ENCODE measurements at places on chromosomes 12 and 14.

GRCh38 chr12:76786986-76787385 is 23.1 kb downstream of the ZDHHC17 start:
- no peak for DNase-seq

DNA sequence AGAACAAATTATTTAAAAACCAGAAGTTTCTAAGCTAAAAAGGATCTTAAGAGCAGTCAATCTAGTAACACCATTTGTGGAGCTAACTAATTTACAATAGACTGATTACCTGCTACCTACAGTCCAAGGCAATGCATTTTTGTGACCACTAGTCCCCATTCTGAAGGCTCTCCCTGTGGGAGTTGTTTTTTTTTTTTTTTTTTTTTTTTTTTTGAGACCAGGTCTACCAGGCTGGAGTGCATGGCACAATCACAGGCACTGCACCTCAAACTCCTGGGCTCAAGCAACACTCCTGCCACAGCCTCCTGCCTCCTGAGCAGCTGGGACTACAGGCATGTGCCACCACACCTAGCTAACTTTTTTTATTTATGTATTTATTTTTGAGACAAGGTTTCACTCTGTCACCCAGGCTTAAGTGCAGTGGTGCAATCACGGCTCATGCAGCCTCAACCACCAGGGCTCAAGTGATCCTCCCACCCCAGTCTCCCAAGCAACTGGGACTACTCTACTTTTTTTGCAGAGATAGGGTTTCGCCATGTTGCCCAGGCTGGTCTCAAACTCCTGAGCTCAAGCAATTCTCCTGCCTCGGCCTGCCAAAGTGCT is 3.9 kb downstream of the GNPTAB start:
- no peak for DNase-seq

DNA sequence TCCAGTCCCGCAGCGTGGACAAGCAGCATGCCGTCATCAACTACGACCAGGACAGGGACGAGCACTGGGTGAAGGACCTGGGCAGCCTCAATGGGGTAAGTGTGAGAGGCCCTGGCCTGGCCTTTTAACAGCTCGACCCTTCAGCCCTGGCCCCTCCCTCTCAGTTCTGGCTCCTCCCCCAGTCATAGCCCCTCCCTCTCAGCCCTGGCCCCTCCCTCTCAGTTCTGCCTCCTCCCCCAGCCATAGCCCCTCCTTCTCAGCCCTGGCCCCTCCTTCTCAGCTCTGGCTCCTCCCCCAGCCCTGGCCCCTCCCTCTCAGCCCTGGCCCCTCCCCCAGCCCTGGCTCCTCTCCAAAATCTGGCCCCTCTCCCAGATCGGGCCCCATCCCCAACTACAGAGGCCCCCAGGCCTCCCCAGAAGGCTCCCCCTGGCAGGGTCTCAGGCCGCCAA is 11.2 kb downstream of the CEP170B start:
- peak; percentile 70 for DNase-seq

DNA sequence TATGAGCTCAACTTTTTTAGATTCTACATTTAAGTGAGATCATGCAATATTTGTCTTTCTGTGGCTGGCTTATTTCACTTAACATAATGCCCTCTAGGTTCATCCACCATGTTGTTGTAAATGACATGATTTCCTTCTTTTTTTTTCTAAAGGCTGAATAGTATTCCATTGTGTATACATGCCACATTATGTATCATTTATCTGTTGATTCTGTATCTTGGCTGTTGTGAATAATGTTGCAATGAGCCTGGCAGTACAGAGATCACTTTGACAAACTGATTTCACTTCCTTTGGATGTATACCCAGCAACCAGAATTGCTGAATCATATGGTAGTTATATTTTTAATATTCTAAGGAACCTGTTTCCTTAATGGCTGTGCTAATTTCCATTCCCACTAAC is 19.1 kb downstream of the FBXW8 start:
- DNase-seq, result no peak

DNA sequence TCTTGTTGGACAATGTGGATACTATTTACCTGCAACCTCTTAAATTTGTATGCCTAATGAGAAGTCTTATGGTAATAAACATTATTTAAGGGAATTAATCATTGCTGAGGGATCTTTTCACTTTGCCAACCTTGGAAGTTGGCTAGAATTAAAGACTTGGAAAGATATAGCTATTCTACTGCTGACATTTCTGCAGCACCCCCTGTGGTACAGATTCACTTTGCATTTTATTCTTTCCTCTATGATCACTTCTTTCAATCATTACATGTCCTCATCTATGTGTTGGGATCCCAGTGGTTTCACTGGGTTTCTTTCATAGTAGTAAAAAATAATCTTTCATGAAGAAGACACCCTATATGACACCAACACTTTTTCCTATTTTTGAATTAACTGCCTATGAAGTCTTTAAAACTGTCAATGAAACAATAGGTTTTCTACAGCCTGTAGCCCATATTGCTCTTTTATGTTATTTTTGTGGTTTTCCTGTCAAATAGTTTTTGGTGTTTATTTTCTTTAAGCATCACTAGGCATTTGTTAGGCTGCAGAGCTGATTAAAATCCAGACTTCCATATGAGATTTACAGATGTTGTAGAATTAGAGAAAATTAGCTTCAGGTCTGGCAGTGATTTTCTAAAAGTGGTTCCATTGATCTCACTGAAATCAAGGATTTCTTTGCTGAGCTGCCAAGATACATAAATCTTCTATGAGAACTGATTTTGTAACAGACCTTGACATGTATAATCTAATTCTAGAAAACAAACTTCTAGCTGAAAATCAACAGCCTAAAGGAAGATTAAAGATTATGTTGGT is 256.1 kb downstream of the NAV3 start:
- DNase-seq, result no peak

GRCh38 chr14:73381380-73382013 is 76.8 kb downstream of the NUMB start:
- no peak for DNase-seq

GRCh38 chr14:95286645-95287044 is 33.1 kb downstream of the CLMN start:
- no peak for DNase-seq

DNA sequence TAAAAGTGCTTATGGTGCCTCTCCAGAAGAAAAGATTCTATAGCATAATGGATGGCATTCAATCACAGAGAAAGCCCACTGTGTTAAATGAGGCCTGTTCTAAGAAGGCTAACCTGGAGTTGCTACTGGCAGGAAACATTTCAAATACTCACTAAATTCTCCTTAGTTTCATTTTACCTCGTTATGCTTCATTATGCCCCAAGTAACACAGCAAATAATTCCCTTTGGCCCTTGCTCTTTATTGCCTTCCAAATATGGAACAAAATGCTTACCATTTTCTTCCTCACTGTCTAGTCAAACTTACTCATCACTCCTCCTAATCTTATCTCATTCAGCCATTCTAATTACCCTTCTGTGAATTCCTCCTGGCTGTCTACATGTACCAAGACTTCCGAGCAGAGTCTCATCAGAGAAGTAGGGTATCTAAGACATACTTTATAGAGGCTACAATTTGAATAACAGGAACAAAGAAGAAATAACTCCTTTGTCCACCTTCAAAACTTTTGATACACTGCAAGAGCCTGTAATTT is 292.1 kb upstream of the CLEC14A start:
- no peak for DNase-seq

GRCh38 chr12:29333178-29333577 is 47.8 kb downstream of the ERGIC2 start:
- DNase-seq, result no peak

GRCh38 chr12:3035815-3036702 is 41.1 kb upstream of the TSPAN9 start:
- no peak for DNase-seq

GRCh38 chr12:106519607-106520021 is 63.2 kb upstream of the RFX4 start:
- no peak for DNase-seq

DNA sequence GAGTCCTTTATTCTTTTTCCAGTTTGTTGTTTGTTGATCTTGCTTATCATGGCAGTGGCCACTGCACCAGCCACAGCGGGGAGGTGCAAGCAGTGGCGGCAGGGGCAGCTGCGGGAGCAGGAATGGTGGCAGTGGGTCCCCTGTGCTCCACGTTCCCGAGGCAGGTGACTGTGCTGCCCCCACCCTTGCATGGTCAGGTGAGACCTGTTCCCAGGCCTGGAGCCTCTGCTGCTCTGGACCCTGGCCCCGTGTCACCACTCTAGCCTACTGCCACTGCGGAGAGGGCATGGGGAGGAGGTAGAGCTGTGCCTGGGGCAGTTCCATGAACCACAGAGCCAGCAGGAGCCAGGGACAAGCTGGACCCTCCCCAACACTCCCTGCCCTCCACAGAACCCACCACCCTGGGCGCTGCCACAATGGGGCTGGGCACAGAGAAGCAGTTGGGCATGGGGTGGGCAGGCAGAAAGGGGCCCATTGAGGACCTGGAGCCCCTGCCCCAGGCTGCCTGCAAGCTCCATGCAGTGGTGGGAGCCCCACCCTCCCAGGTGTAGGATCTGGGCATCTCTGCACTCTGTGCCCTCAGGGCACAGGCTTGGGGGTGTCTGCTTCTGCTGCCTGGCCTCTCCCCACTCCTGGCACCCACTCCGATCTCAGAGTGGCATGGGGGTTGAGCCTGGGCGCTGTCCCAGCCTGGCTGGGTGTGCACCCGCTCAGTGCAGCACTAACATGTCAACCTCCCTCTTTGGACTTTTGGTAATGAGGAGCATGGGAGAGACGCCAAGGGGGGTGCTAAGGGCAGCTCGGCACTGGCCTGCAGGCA is 23.1 kb upstream of the WDR20 start:
- no peak for DNase-seq

GRCh38 chr14:92386165-92386564 is 63.2 kb downstream of the SLC24A4 start:
- no peak for DNase-seq

DNA sequence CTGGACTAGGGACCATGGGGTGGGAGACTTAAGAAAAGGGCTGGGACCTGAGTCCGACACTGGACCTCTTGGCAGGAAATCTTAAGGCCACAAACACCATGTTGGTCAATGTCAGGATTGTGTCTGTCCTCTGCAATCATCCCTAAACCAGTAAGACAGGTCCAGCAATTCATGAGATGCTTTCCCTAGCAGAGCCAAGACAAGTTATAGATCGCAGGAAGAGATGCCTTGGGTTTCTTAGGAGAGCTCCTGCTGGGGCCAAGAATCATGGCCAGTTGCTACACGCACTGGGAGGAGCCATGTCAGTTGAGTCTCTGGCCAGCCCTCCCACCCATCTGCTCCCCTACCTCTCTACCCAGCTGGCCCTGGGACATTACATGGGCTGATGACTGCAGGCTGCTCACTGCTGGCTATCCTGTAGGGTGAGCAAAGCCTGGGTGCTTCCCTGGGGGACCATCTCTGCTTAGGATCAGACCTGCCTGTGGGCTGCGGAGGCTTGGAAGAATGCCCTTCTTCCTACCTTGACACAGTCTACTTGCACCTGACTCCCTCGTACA is 14.2 kb downstream of the PLEKHH1 start:
- DNase-seq, result no peak

DNA sequence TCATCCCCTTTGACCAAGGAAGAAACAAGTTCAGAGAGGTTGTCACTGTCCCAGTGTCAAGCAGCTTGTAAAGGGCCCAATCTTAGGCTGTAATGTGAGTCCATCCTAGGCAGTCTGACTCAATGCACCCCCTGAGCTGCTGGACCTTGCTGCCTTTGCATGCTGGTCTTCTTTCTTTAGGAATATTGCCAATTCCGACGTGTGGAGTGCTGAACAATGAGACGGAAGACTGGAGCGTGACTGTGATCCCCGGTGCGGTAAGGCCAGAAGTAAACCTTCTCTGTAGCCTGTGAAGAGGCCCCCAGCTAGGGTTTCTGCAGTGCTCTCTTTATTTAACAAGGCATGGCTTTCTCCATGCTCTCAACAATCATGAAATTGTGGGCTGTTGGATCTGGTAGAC is 963 bp downstream of the TCTN2 start:
- DNase-seq, result no peak

GRCh38 chr14:30194741-30195148 is 267.1 kb upstream of the PRKD1 start:
- DNase-seq, result no peak

DNA sequence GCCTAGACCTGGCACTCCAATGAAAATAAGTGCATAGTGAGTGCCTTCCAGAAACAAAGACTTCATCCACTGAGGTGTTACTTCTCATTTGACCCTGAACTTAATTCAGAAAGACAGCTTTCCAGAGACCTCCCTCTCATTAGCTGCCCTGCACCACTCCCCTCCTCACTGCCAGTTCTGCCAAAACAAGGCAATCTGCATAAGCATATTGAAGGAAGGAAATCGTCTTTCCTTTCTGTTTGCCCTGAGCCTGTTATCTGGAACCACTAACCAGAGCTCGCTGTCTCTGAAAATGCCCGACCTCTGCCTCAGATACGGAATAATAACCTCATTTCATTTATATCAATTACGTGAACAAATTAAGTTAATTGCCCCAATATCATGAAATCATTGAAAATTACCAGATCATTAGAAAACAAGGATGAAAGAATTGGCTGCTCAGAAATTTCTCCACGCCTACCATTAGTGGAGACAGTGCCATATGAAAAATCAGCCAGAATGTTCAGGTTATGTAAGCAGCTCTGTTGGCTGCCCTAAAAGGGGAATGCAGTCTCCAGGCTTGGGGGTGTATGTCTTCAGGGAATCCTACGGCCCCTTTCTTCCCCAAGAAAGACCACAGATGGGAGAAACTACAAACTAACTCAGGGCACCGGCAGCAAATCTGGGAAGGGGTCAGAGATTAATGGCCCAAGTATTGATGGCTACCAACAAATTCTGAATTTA is 149.9 kb upstream of the FKBP4 start:
- no peak for DNase-seq

DNA sequence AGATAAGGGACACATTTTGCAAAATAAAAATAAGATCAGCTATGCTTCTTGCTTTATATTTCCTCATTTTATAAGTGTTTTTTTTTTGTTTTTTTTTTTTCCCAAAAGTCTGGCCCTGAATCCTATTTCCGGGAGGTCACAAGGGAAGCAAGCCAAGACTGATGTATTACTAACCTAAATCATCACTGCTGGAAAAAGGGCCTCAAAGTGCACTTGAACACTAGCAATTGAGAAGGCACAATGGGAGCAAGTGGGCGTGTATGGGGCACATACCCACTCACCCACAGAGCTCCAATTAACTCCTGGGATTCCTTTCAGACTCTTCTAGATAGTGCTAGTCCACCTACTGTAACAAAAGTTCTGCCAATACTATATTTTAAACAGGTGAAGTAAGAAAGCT is 58.8 kb downstream of the STON2 start:
- no peak for DNase-seq

DNA sequence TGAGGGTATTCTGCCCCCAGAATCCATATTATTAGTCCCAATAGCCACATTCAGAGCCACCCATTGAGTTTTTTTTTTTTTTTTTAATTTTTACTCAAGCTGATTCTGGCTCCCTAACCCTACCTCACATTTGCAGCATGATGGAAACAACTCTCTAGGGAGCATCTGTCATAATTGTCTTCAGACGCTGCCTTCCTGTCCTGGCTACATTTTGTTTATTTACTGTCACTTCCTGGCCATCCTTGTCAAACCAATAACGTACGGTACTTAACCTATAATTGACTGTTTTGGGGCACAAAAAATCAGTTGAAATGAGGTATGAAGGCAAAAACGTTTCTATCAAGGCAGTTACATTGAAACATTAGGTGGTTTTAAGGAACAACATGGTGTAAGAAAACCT is 2.1 kb downstream of the GLIPR1 start:
- DNase-seq, result no peak

Measured in HT-29 (cell line).